ENCODE measurements at places on chromosomes 16 and 17.

GRCh38 chr16:89855986-89856385 lies 17.4 kb upstream of the TCF25 start:
- no peak for DNase-seq

GRCh38 chr16:10965440-10966061 lies 21.2 kb downstream of the CLEC16A start:
- DNase-seq: no peak

DNA sequence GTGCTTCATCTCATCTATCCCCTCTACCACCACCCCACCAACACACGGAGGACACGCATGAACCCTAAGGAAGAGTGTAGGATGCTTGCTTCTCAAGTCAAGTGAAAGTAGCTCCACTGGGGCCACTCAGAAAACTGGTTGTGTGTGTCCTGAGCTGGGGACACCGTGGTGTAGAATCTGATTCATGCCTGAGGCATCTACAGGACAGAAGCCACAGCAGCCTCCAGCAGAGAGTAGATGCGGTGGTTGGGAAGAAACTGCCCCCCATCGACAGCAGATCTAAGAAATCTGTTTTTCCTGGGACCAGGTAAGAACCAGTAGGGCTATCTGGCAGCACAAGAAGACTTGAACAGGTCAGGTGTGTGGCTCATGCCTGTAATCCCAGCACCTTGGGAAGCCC lies 51.9 kb upstream of the HLF start:
- DNase-seq: no peak

DNA sequence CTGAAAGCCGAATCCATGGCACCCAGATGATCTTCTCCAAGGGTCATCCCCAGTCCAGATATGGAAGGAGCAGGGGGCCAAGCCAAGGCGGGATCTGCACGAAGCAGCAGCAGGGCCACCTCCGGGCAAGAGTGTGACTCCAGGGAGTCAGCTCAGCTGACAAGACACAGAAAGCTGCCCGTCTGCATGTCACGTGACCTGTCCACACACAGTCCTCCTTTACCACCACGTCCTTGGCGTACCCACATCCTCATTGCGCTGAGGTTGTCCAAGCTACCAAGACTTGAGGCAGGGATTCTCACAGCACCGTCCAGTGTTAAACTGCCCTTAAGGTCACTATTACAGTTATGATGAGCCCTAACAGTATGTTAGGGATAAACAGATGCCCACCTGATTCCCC lies 11.3 kb upstream of the CYTH1 start:
- no peak for DNase-seq

GRCh38 chr16:74078511-74079231 lies 217.9 kb upstream of the PSMD7 start:
- no peak for DNase-seq

GRCh38 chr17:1555651-1556471 lies 6.7 kb downstream of the PITPNA start:
- no peak for DNase-seq

GRCh38 chr16:2477327-2477726 lies 2.4 kb downstream of the TBC1D24 start:
- no peak for DNase-seq

- DNase-seq: no peak
Observed at GRCh38 chr17:28193241-28193640, 125.8 kb upstream of the TMEM97 start.

GRCh38 chr17:73560661-73561060 lies 83.6 kb downstream of the SDK2 start:
- no peak for DNase-seq

DNA sequence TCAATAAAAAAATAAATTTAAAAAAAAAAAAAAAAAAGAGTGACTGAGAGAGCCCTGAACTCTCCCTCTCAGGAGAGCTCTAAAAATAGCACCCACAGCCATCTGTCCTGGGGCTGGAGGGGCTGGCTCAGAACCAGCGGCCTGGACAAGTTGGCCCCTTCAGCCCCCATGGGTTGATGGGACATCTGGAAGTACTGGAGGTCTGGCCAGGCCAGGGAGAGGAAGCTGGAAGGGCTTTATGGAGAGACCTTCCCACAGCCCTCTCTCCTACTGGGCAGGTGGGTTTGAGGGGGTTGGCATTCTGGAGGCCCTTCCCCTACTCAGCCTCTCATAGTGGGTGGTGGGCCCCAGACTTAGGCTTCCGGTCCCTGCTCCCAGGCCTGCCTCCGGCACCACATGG lies 93.7 kb upstream of the TMEM97 start:
- no peak for DNase-seq

DNA sequence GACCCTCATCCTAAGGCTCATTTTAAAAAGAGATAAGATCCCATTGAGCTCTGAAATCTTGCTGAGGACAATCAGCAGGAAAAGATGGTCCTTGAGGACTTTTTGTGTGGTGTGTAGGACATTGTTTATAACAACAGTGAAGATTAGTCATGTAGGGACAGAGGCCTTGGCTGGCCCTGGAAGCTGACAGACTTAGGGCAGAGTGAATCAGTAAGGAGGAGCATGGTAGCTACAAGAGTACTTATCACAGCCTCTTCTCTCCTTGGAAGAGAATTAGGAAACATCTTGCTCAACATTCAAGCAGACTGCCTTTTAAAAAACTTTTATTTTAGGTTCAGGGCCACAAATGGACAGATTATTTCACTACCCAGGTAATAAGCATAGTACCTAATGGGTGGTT lies 665.9 kb upstream of the SALL1 start:
- DNase-seq: no peak

DNA sequence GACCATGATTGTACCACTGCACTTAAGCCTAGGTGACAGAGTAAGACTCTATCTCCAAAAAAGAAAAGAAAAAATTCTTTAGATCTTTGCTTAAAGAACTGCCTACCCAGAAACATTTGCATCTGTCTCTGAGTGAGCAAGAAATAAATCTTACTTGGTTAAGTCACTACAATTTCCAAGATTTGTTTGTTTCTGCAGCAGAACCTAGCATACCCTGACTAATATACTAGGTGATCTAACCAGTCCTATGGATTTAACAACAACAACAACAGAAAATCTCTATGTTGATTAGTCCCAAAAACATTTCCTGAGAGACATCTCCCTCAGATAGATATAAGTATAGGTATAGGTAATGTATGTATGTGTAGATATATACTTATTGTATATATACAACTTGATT lies 549.3 kb upstream of the PSMD7 start:
- DNase-seq: no peak
